Activated CD4-positive, CD25-positive, alpha-beta regulatory T cell treated with anti-CD3 and anti-CD28 coated beads, Interleukin-2, amount 50 U/mL, for 72 hours (primary cell): ENCODE measurements at places on chromosomes 16 and 17.

GRCh38 chr17:70323269-70323668 lies 153.9 kb downstream of the KCNJ2 start:
- DNase-seq = no peak

- DNase-seq = no peak
Measured at GRCh38 chr16:88977812-88978607, 1.0 kb upstream of the CBFA2T3 start.

DNA sequence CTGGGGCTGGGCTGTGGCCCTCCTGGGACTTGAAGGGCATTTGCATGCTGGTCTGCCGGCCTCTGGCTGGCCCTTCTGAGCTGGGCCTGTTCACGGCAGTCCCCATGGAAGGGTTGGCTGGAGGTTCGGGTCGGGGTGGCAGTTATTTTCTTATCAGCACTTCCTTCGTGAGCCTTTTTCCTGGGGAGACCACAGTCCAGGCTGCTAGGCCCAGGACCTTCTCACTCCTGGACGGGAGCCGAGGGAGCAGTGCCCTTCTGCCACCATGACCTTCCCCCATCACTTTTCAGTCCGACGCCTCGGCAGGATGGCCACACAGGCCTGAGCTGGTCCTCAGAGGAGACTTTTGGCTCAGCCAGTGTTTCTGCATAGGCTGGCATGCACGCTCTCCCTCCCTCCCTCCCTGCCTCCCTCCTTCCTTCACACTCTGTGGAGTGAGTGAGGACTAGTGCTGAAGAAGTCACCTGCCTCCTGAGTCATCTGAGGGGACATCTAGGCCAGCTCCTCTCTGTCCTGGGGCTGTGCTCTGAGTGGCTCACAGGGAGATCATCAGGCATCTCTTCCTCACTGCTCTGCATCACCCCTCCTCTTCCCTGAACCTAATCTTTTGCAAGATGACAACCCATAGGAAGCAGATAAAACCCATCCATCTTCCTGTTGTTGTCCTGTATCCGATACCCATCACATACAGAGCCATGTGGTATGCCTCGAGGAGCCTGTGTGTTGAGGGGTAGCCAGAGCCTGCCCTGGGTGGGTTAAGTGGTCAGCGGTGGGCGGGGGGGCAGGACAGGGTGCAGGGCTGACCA lies 109.7 kb downstream of the RAP1GAP2 start:
- no peak for DNase-seq

DNA sequence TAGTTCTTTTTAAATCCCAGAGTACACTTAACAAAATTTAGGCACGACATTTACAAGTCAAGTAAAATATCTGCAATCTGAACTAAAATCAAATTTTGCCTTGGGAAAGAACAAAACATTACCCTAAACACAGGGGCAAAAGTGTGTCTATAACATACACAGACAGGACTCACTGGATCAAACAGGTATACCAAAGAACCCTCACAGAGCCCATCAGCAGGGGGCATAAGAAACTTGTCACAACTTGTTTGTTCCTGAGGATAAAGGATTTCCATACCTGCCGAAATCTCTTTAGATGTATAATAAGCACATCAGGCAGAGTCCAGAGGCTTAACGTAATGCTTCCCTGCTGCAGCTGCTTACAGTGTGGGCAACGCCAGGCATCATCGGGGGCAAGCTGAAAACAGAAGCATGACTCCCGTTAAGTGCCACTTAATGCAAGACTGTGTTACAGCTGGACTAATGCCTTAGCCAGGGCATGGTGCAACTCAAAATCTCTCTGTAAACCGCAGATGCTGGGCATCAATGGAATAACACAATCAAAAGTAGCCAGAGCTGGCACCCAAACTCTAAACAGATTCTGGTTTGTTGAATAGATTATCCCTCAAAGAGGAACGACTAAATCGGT lies 67.0 kb downstream of the USP31 start:
- no peak for DNase-seq

DNA sequence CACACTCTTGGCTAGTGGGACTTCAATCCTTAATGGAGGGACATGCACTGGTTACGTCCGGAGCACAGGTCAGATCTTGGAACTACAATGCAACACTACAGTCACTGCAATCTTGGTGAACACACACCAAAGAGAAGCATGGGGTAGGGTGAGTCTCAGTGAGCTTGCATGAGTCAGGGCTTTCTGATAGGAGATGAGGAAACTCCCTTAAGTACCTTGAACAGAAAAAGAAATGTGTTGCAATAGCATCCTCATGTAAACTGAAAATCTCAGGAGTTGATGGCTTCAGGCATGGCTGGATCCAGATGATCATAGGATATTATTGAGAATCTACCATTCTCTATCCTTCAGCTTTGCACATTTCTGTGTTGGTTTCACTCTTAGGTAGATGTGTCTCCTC lies 54.1 kb downstream of the CES1 start:
- no peak for DNase-seq
